ENCODE measurements at places on chromosomes 6 and 20.

- no peaks in the 10 kb centered on the region for H3K4me1 ChIP-seq
- no peak overlapping the region for H3K4me3 ChIP-seq
- no peak overlapping the region for H3K27ac ChIP-seq
- no peaks in the 10 kb centered on the region for H3K36me3 ChIP-seq
- DNase-seq = no peak
Measured at GRCh38 chr6:62479697-62480220, 193.7 kb upstream of the KHDRBS2 start.

DNA sequence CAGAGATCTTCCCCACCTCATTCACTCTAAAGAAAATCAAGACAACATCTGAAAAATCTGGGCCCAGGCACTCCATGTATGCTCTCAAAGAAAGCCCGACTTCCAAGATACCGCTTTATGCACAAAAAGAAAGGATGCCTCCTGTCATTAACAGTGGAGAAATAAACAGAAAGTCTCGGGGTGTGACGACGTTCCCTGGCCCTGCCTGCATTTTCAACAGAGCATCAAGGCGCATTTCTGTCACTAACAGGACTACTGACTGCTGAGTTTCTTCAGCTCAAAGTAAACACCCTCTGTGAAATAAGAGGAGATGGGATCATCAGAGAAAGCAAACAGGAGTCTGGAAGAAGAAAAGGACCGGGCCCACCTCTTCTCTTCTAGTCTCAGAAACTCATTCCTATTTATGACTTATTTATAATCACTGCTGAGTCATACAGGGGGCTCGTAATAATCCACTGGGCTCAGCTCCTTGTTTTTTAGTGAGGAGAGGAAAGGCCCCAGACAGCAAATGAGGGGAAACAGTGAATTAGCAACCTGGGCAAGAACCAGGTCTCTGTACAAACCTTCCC lies 99.7 kb downstream of the ZMYND8 start:
- DNase-seq = no peak
- H3K4me1 ChIP-seq = peaks cover 28% of the 10 kb centered on the region
- H3K27ac ChIP-seq = peak overlapping the region; percentile 86
- H3K4me3 ChIP-seq = no peak overlapping the region

DNA sequence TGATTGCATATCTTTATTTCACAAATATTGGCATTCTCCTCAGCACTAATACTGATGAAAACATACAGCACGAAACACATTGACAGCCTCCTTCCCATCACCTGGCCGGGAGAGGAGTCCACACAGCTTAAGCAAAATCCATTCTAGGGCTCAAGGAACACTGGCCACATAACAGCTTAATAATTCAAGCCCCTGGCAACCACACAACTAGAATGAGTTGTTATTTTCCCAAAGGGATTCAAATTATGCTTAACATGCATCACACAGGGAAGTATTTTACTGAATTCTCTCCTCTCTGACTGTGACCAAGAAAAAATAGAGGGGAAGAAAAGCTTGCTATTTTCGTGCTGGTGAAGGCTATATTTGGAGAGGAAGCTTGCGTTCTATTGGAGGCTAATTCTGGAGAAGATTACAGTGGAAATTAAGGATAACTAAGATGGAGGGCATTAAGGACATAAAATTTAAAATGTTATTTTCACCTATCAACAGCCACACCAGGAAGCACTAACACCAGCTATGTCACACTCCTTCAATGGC lies 198.5 kb downstream of the ADGRG6 start:
- peak overlapping the region; percentile 27 for H3K27ac ChIP-seq
- H3K27me3 ChIP-seq = peaks cover 54% of the 10 kb centered on the region
- peaks cover 2% of the 10 kb centered on the region for H3K4me1 ChIP-seq
- DNase-seq = no peak
- peaks cover 2% of the 10 kb centered on the region for H3K36me3 ChIP-seq
- no peak overlapping the region for H3K4me3 ChIP-seq

- no peak overlapping the region for H3K27ac ChIP-seq
- DNase-seq = no peak
- no peaks in the 10 kb centered on the region for H3K27me3 ChIP-seq
- peaks cover 4% of the 10 kb centered on the region for H3K36me3 ChIP-seq
Measured at GRCh38 chr20:1934156-1934555, 38.9 kb downstream of the SIRPA start.

DNA sequence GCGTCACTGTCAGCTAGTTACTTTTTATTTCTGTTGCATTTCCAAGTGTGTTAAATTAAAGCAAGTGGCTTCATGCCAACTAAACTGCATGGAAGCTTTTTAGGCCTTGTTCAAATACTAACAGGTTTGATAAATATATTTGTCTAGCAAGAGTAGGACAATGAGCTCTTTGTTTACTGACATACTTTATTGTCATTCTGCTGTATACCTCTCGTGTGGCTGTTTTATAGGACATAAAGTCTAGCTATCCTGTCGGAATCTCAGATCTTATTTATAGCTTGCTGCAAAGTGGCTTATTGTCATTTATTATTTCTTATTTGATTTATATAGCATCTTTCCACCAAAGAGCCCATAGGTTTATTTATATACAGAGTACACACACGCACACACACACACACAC lies 711.1 kb downstream of the KIF16B start:
- no peaks in the 10 kb centered on the region for H3K27me3 ChIP-seq
- no peak overlapping the region for H3K4me3 ChIP-seq
- no peak overlapping the region for H3K27ac ChIP-seq
- H3K36me3 ChIP-seq = no peaks in the 10 kb centered on the region
- H3K4me1 ChIP-seq = no peaks in the 10 kb centered on the region

DNA sequence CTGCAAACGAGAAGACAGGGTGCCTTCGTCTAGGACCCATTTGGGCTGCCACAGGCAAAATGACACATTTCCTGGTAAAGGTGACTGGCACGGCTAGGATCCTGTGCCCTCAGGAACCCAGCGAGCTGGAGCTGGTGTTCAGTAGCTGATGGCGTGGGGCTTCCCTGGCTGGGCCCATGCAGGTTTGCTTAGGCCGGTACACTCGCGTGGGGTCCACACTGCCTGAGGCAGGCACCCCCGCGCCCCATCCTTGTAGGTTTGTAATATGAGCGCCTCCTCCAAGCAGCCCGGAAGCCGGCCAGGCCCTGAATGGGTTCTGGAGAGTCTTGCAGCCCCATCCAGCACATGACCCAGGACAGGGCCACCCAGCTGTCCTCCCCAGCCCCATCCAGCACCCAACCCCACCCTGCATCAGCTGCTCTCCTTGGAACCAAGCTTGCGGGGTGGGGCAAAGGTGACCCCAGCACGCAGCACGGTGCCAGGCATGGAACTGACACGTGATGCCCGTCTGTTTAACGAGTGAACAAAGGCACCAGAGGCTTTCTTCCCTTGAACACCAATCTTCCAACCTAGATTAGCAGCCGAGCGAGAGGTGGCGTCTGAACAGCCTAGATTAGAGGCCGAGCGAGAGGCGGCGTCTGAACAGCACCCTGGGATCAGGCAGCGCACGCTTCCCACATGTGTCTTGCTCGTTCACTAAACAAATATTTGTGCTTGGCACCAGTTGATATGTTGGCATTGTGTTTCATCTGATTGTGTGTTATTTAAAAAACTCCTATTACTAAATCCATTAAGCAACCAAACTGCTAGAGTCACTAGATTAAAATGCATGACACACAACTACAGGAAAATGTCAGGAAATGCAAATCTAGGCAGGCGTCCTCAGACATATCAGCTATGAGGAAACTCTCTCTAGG lies 112.1 kb downstream of the DLL1 start:
- H3K4me1 ChIP-seq = no peaks in the 10 kb centered on the region
- H3K27ac ChIP-seq = no peak overlapping the region
- DNase-seq = peak; percentile 83
- no peak overlapping the region for H3K4me3 ChIP-seq
- no peaks in the 10 kb centered on the region for H3K27me3 ChIP-seq

DNA sequence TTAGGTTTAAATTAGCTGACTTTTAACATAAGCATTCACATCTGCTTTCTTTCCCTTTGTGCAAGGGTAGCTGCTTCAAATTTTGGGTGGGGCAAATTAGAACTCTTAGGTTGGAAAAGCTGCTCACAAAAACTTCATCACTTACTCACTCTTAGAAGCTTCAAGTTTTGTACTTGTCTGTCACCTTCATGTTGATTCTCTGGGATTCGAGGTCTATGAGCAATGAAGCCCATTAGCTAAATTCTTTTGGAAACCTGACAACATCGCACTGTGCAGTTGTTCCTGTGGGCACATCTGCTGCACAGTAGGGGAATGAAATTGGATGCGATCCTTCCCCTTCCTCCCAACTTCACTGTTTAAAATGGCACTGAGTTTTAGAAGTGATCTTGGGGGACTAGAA lies 156.1 kb downstream of the UBE3D start:
- H3K36me3 ChIP-seq = peaks cover 7% of the 10 kb centered on the region
- DNase-seq = no peak
- peaks cover 51% of the 10 kb centered on the region for H3K4me1 ChIP-seq
- no peaks in the 10 kb centered on the region for H3K27me3 ChIP-seq
- no peak overlapping the region for H3K4me3 ChIP-seq

- no peak for DNase-seq
- H3K27me3 ChIP-seq = peaks cover 9% of the 10 kb centered on the region
- no peak overlapping the region for H3K4me3 ChIP-seq
- no peaks in the 10 kb centered on the region for H3K36me3 ChIP-seq
- no peak overlapping the region for H3K27ac ChIP-seq
- peaks cover 12% of the 10 kb centered on the region for H3K4me1 ChIP-seq
Measured at GRCh38 chr6:14550822-14551221, 433.2 kb downstream of the CD83 start.

DNA sequence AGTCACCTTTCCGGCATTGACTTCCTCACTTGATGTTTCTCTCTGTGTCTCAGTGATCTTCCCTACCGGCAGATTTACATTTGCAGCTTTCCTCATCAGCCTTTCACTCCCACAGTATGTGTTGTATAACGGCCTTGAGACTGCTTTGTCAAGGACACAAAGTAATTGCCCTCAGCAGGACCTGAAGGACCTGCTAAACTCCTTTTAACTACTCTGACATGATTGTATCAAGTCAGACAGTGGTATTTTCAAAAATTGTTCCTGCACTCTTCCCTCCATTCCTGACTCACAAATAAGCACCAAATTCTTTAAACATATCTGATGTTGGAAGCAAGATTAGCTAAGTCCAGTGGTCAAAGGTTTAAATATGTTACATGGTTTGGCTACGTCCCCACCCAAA lies 62.4 kb downstream of the PDE10A start:
- DNase-seq = no peak
- no peak overlapping the region for H3K4me3 ChIP-seq
- H3K27me3 ChIP-seq = no peaks in the 10 kb centered on the region
- peaks cover 3% of the 10 kb centered on the region for H3K4me1 ChIP-seq
- H3K27ac ChIP-seq = no peak overlapping the region

DNA sequence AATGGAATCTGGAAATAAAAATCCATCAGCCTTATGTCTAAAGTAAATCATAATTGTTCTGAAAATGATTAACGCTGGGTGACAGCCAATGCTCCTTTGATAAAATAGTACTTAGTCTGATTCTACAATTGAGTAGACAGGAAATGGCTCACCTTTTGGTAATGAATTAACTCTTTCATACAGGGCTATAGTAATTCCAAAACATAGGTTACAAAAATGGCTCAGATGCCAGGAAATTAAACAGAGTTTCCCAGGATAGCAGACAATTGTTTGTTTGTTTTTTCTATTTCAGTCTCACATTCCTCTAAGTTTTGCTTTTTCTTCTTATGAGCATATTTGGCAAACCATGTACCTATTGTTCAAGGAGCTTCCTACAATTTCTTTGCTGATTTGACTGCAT lies 257.2 kb upstream of the EPHA7 start:
- no peak overlapping the region for H3K4me3 ChIP-seq
- no peak for DNase-seq
- no peaks in the 10 kb centered on the region for H3K27me3 ChIP-seq

GRCh38 chr20:50242178-50242514 lies 51.5 kb downstream of the CEBPB start:
- DNase-seq = no peak
- H3K4me3 ChIP-seq = no peak overlapping the region
- H3K36me3 ChIP-seq = no peaks in the 10 kb centered on the region
- no peak overlapping the region for H3K27ac ChIP-seq
- H3K4me1 ChIP-seq = peaks cover 9% of the 10 kb centered on the region
- H3K27me3 ChIP-seq = peaks cover 10% of the 10 kb centered on the region

DNA sequence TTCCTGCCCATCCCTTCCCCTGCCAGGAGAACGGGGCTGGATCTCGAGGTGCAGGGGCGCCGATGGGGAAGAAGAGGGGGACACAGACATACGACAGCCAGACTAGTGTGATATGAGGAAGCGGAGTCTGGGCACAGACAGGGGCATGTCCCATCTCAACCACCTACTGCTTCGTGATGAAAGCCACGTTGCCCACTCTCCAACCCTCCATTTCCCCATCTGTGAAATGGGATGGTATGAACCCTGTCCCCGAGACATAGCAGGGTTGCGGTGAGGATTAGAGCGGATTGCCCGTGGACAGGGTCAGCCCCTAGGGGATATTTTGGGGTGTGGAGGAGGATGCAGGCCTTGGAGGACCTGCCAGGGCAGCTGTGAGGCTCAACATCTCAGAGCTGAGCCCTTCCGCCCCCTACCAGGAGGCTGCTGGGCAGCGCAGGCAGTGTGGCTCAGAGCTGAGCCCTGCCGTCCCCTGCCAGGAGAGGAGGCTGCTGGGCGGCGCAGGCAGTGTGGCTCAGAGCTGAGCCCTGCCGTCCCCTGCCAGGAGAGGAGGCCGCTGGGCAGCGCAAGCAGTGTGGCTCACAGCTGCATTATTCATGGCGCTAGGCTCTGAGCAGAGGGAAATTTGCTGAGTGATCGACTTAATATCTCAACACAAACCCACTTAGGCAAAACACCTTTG lies 71.7 kb downstream of the GRM4 start:
- DNase-seq = no peak
- H3K4me3 ChIP-seq = no peak overlapping the region
- H3K27me3 ChIP-seq = peaks cover 24% of the 10 kb centered on the region
- H3K4me1 ChIP-seq = no peaks in the 10 kb centered on the region
- H3K27ac ChIP-seq = no peak overlapping the region
- no peaks in the 10 kb centered on the region for H3K36me3 ChIP-seq

- no peaks in the 10 kb centered on the region for H3K27me3 ChIP-seq
- no peak overlapping the region for H3K4me3 ChIP-seq
- peaks cover 11% of the 10 kb centered on the region for H3K4me1 ChIP-seq
- no peak for DNase-seq
Measured at GRCh38 chr20:51400051-51400926, 142.2 kb downstream of the NFATC2 start.

DNA sequence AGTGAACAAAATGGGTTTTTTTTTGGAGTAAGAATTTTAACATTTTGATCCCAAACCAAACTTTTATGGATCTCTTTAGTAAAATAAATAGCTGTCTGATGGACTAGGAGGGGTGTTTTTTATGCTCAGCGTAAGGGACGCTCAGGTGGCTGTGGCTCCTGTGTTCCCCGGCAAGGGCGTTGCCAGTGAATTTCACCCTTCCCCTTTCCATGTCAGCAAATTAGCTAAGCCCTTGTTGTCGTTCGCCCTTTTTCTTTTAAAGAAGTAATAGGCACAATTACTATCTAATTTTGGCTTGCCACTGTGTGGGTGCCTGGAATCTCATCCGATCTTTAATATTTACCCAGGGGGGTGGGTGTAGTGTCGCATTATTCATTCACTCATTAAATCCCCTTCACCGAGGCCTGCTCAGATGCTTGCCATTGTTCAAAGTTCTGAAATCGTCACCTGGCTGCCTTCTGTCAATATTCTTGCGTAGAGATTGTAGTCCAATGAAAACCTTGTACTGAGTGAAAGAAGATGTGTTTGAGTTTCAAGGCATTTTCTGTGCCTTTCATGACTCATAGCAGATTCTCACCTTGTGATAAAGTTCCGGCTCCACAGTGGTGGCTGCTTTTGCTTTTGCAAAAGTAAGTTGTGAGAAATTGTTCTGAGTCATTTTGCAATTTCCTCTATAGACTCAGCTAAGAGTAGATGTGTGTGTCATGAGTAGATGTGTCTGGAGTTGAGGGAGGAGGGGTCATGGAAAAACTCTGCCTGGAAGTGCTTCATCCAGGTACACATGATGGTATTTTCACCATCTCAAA lies 40.0 kb upstream of the CLDN20 start:
- no peak for DNase-seq
- no peaks in the 10 kb centered on the region for H3K27me3 ChIP-seq
- peaks cover 3% of the 10 kb centered on the region for H3K36me3 ChIP-seq
- H3K4me3 ChIP-seq = no peak overlapping the region
- H3K4me1 ChIP-seq = peaks cover 20% of the 10 kb centered on the region

Data from osteocyte (in vitro differentiated cells).